Stimulated activated memory B cell treated with anti-CD40 and anti-IgM and Interleukin-4, amounts not matched to agents 10 μg/mL and 1 μg/mL and 100 μg/mL, for 72 hours (primary cell): ENCODE measurements at places on chromosomes 2 and 18.

- no peak for ATAC-seq
Measured at GRCh38 chr18:13544953-13545352, 181.4 kb downstream of the FAM210A start.

DNA sequence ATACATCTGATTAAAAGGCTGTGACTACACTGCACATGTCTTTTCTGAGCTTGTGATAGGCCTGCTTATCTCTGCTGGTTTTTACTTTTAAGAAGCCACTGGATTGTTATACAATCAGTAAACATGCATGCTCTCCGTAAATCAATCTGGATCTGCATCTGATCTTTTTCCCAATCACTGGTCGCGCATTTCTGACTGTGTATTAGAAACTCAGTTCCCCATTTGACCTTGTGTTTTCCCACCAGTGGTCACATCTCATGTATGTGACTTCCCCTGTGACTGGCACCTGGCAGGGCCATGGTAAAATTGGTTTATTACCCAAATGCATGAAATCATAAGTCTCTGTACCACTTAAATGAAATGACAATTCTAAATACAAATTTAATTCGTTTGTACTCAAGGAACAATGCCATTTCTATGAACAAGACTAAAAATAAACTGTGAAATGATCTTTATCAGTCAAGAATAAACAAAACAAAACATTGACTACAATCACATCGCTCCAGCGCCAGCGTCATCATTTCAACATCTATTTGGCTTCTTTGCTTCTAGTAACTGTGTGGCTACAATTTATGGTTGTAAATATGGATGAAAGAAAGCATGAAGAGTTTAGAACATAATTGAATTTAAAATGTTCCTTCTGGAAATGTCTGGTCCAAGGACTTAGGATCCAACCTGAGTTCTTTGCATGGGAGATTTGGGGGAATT, 396.6 kb upstream of the TRIB2 start:
- peak; percentile 67 for ATAC-seq

DNA sequence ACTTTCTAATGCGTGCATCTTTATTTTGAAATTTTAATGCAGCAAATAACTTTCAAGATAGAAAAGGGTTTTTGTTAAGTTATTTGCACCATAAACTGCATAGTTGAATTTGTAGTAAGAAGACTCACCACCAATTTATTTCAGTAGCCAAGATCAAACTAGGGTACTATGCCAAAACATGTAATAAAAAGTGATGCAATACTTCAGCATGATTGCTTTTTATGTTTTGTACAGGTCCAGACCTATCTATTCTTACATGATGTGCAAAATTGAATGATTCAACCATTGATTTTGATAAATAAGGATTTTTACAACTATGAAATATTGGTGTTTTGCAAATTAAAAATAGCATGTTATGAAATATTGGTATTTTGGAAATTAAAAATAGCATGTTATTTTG, 26.7 kb downstream of the AGPS start:
- no peak for ATAC-seq

GRCh38 chr2:41884718-41885117, 163.1 kb upstream of the PKDCC start:
- ATAC-seq = no peak

- ATAC-seq = no peak
Measured at GRCh38 chr2:198315791-198316630, 511.6 kb downstream of the PLCL1 start.

DNA sequence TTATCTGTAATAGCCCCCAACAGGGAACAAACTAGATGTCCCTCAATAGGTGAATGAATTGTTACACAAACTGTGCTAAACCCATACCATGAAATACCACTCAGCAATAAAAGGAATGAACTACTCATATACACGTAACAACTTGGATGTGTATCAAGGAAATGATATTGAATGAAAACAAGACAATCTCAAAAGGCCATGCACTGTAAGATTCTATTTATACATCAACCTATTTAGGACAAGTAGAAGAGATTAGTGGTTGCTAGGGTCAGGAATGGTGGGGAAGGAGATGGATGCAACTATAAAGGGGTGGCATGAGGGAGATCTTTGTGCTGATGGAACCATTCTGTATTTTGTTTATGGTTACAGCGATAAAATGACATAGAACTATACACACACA, 47.1 kb downstream of the KANSL3 start:
- ATAC-seq = no peak

- ATAC-seq = no peak
Measured at GRCh38 chr2:201758234-201758633, 22.5 kb downstream of the ALS2 start.

GRCh38 chr2:16045653-16046352, 105.5 kb downstream of the MYCN start:
- no peak for ATAC-seq

- no peak for ATAC-seq
Measured at GRCh38 chr2:67898595-67898994, 164.2 kb downstream of the C1D start.

DNA sequence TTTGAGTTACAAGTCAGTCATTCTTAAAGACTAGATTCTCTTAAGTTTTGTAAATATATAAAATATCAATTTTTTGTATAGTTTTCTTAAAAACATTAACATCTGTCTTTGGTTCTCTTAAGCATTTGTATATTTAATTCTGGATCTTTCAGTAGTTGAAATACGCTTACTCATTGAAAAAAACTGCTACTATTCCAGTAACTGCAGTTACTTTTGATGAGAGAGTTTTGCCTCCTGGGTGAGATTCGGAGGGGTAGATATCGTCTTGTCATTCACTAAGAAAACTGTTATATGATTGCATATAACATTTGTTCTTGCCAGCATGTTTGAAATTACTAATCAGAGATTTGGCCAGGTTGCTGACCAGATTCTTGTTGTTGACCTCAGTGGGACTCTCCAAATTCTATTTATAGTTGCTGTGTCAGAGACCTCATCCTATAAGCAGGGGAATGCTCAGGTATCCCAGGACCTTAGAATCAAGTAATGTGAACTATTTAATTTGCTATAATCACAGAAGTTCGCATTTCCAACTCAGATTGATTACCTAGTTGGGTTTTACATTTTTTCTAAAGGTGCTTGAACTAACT, 7.9 kb downstream of the AGPS start:
- ATAC-seq = no peak

DNA sequence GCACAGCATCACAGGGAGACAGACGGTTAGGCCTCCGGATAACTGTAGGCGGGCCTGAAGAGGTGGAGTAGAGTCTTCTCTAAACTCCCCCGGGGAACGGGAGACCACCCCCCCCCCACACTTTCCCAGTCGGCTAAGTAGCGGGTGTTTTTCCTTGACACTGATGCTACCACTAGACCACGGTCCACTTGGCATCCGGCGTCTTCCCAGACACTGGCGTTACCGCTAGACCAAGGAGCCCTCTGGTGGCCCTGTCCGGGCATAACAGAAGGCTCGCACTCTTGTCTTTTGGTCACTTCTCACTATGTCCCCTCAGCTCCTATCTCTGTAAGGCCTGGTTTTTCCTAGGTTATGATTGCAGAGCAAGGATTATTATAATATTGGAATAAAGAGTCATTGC, 25.7 kb upstream of the NCL start:
- no peak for ATAC-seq

DNA sequence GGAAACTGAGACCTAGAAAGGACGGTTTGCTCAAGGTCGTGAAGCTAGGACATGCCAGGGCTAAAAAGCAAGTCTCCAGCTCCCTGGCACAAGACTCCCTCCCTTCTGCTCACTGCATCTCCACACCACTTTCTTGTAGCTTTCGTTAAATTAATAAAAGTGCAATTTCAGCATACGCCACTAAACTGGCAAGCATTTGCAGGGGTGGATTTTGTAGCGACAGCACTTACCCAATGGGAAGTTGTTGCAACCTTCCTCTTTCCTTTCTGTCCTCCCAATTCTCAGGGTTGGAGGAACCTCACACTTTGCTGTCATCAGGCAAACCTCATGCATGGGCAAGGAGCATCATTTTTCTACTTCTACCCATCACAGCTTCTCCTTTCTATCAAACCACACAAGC, 7.4 kb upstream of the RHOB start:
- ATAC-seq = no peak

DNA sequence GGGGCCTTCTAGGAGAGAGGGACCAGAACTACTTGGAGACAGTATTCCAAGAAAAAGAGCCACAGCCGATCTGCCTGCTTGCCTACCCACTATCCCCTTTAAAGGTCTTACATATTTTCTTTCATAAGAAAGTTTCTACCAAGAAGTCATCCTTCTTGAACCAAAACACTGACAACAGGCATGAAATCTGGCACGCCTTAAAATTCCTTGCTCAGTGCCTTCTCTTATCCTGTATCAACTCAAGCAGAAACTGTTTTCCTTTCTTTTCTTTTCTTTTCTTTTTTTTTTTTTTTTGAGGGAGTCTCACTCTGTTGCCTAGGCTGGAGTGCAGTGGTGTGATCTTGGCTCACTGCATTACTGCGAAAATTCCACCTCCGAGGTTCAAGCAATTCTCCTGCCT, 48.3 kb upstream of the ZFP36L2 start:
- ATAC-seq = no peak

- ATAC-seq = no peak
Measured at GRCh38 chr2:79861059-79861374, 348.2 kb downstream of the CTNNA2 start.

DNA sequence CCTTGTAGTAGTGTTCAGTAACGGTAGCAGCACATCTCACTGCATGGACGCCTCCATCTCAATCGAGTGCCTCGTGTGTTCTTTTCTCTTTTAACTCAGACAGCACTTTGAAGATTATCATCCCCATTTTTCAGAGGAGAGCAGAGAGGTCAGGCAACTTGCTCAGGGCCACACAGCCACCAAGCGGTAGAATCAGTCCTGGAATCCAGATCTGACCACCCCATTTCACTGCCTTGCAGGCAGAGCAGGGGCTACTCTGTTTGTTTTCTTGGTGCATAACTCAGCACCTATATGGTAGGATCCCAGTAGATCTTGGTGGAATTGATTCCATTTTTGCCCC, 129.5 kb downstream of the SMAD7 start:
- ATAC-seq = peak; percentile 3

DNA sequence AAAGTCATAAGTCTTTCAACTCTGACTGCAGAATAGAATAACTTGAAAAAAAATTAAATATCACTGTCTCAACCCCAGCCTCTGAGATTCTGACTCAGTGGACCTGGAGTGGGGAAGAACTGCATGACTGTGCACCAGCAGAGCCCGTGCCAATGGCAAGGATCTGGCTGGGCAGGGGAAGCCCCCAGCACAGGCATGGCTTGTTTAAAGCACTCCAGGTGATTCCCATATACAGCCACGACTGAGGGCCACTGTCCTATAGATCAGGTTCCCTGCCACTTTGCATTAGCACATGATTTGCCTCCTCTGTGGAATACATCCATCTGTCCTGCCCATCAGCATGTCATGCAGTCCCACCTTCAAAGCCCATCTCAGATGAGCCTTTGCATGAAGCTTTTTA, 45.9 kb upstream of the NCK2 start:
- ATAC-seq = no peak

GRCh38 chr2:36516136-36516870, 81.7 kb downstream of the FEZ2 start:
- ATAC-seq = no peak

DNA sequence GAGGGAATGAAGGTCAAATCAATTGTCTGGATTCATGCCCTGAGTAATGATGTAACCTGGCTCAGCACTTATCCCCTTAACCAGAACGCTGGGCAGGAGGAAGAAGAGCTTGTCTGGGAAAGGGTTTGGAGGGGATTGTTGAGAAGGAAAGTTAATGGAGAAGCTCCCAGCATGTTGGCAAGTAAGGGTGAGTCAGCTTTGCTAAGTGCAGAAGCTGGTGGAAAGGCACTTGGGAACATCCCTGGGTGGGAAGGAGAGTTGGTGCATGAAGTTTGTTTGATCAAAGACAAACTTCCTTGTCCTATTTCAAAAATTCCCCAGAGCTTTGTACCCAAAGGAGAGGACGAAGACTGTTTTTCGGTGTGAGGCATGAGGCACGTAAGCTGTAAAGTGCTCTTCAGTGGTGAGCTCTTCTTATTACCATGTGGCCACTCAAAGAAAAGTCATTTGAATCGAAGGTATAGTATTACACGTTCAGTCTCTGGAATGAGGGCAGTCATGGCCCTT, 17.6 kb upstream of the DAW1 start:
- ATAC-seq = no peak

- ATAC-seq = no peak
Measured at GRCh38 chr2:141522702-141523101, 608.1 kb downstream of the LRP1B start.

DNA sequence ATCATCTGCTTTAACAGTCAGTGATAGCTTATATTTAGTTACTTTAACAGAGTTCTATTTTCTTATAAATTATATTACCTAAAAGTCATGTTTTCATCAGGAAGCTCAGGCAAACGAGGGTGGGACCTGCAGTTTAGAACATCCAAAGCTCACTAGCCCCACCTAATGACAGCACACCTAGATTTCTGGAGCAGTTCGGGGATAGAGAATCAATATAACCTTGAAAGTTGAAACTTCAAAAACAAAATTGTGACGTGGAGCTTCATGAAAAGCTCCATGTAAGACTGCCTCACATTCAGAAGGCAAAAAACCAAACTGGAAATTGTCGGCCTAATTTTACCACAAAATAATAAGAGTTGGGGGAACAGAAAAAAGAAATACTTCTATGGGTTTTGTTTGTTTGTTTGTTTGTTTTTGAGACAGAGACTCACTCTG, 185.9 kb upstream of the CCDC150 start:
- no peak for ATAC-seq

GRCh38 chr2:1671916-1672315, 72.4 kb downstream of the PXDN start:
- ATAC-seq = no peak

DNA sequence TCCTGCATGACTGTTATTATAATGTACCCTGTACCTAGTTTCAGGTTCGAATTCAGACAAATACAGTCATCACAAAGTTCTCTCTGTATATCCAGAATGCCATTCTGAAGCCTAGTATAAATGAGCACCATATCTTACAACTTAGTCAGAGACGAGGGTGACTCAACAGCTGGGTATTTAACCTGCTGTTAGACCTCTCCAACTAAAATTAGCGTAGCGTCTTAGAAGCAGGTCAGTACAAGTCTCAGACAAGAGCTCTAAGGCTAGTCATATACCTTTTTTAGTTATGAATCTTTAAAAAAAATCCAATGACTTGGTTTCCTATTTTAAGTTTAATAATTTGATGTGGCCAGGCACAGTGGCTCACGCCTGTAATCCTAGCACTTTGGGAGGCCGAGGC, 74.1 kb downstream of the CABYR start:
- ATAC-seq = no peak

DNA sequence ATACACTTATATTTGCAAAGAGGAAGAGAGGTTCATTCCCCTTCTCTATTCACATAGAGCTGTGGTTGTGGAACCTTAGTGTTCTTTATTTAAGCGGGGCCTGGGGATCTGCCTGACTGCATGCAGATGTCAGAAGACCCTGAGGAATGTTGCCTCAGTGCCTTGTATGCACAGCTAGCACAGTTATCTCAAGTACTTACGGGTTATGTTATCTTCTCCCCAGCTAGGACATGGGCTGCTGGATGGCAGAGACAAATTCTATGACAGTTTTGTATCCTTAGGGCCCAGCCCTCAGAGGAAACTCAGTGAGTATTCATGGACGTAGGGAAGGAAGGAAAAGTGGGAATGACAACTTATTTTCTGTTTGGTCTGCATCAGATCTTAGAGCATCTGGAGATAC, 37.7 kb upstream of the RTN4 start:
- no peak for ATAC-seq

- ATAC-seq = peak; percentile 95
Measured at GRCh38 chr18:3177902-3178687, 41.7 kb downstream of the MYOM1 start.
